ENCODE measurements at places on chromosomes 7 and 10. TPM values are rescaled to one million over a fixed set of nuclear protein-coding genes. Genes with fewer than 3 reads are reported as not detected.
A peak's percentile ranks its signal among the peaks of the same experiment; 100 is the strongest.

GRCh38 chr10:88838766-88839350 is 12.8 kb downstream of the ANKRD22 start:
- DNase-seq = no peak

Gene GLCCI1
- 78.0 TPM for total RNA-seq

Gene CFAP70
- 1.1 TPM for total RNA-seq

GRCh38 chr10:106919871-106920282 is 244.6 kb downstream of the SORCS1 start:
- DNase-seq = no peak

DNA sequence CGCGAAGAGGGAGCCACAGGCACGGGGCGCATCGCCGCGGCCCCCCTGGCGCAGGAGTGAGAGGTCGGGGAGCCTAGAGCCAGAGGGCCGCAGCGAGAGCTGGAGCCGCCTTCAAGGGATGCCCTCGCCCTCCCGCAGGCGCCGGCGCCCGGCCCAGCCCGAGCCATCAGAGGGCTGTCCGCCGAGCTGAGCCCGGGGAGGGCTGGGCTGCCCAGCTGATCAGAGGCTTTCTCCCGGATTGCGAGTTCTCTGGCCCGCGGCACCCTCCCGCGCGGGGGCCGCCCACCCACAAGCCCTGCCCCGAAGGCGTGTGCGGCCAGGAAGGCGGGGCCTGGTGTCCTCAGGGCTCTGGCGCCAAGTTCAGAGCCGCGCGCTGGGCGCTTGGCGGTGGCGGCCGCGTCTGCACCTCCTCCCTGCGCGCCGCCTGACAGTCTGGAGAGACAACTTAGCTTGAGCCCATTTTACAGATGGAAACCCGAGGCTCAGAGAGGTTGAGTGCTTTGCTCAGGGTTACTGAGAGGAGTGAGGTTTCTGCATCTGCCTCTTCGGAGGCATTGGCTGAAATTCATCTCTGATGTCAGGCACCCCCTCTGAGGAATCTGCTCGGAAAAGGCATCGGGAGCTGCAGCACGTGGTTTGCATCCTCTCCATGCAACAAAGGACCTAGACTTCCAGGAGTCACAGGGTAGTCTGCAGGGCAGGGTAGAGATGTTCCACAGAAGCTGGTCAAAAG is 3.8 kb upstream of the ANTXRL start:
- peak; percentile 70 for DNase-seq

GRCh38 chr10:74244097-74244685 is 93.2 kb downstream of the ADK start:
- DNase-seq = peak; percentile 46

DNA sequence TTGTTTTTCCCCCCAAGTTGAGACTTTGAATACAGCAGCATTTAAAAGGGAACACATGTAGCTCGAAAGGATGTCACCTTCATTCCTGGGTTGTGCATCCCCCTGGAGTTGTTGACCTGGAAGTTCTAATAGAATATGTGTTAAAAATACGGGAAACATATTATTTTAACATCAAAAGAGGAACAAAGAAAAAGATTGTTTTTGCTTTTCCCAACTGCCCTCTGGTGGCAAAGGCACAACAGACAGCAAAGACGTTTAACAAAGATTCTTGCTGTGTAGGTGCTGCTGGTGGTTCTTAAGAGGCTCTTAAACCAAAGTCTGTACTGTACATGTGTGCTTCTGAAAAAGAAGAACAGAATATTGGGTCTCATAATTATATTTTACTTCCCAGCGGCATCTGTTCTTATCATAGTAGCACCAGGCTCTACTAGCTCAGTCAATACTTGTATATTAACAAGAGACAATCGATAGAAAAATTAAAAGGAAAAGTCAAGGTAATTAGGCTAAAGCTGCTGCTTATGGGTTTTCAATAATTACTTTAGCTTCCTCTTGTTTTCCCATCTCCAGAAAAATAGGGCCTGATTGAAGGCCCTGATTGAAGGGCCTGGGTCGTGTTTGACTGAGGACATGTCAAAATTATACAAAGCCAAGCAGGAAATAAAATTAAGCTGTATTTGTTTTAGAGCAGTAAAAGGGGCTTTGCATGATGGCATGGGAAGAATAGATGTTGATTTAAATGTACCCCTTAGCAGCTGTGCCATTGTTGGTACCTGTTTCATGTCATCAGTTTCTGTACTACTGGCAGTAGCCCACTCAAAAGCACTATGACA is 384.2 kb upstream of the LRGUK start:
- peak; percentile 18 for DNase-seq

GRCh38 chr10:80542053-80542452 is 4.4 kb downstream of the SH2D4B start:
- no peak for DNase-seq

DNA sequence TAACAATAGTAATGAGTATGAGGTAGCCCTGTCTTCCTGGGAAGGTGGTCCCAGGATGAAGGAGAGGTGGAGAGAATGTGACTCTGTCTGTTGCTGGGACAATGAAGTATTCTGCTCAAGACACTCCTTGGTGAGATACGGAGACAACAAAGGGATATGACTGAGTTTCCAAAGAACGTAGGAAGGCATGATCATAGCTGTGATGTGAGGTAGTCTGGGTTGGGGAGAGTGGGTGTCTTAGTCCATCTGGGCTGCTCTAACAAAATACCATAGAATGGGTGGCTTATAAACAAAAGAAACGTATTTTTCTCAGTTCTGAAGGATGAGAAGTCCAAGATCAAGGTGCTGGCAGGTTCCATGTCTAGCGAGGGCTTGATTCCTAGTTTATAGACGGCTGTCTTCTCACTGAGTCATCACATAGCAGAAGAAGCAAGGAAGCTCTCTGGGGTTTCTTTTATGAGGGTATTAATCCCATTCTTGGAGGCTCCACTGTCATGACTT is 84.9 kb upstream of the RHOBTB1 start:
- DNase-seq = no peak

- DNase-seq = no peak
Observed at GRCh38 chr7:28083164-28083997, 97.2 kb downstream of the JAZF1 start.

- DNase-seq = no peak
Observed at GRCh38 chr10:102109166-102110116, 10.7 kb downstream of the LDB1 start.

DNA sequence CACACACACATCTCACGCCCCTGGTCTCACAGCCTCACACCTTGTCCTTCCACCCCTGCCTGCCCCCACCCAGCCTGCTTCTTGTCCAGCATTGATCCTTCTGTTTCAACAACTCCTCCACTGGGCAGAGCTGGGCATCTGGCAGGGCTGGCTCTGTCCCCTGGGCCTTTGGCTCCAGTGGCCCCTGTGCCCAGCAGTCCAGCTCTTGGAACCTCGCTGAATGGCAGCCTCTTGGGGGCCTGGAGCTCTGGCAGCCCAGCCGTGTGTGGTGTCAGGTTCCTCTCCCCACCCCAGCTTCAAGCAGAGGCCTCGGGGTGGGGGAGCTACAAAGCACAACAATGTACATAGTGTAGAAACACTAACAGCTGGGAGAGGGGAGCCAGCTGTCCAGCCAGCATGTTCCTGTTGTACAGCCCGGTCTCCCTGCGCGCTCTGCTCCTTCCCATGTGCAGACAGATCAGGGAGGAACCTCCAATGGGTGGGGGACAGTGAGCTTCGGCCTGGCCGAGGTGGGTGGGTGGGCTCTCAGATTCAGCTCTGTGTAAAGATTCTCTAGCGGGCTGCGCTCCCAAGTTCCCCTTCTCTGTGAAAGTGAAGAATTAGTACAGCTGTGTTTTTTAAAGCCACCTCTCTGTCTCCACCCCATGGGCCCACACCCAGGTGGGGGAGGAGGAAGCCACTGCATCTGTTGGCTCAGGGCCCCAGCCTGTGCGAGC is 19.4 kb downstream of the ZMIZ2 start:
- peak; percentile 27 for DNase-seq

Gene CADPS2
- total RNA-seq = 13.2 TPM

DNA sequence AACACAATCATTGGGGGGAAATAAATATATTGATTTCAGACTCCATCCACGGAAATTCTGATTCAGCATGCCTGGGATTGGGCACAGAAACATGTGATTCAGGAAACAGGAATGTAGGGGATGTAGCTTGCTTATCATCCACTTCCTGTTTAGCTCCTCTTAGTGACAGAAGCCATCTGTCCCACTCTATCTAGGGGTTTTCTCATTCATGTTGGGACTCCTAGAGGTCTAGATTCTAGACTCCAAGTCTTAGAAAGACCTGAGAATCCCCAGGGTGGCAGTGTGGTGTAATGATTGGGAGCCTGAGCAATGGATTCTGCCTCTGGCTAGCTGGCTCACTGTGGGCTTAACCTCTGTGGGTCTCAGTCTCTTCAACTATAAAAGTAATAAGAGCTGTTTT is 67.9 kb downstream of the CDK1 start:
- DNase-seq = no peak

Gene CNPY1
- total RNA-seq = not detected

Gene HOXA1
- not detected for total RNA-seq

Gene SPDYE16
- not detected for total RNA-seq

Gene PTPRN2
- 3.0 TPM for total RNA-seq

- DNase-seq = no peak
Observed at GRCh38 chr10:2700626-2701305, 366.6 kb upstream of the PFKP start.

Gene KCP
- total RNA-seq = 0.06 TPM

DNA sequence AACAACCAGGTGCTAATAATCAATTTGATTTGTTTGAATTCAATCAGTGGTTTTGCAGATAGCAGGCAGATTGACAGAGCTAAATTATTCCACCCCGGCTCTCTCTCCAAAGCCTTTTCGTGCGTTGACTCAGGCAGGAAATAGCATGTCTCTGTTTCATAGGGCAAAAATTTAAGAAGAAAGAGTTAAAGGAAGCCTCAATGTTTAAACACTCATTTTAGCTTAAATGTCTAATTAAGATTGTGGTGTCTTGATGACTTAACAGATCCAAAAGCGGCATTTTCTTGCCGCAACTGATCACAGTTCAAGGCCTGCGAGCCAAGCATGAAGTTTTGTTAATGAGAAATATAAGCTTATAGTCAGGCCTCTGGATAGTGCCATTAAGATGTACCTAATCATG is 1051.1 kb upstream of the AUTS2 start:
- no peak for DNase-seq

DNA sequence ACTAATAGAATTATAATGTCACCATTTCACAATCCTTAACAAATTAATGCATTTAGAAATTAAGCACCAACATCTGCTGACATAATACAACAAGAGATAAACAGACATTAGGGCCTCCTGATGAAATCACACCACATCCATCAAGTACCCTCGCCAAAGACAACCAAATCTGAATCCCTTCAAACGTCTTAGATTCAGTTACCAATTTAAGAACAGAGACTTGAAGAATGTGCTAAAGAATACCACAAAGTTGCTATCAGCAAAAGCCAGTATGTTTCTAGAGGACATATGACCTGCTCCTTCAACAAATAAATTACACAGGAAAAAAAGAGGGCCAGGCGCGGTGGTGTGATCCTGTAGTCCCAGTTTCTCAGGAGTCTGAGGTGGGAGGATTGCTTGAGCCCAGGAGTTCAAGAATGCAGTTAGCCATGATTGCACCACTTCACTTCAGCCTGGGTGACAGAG is 144.5 kb downstream of the REEP3 start:
- no peak for DNase-seq

DNA sequence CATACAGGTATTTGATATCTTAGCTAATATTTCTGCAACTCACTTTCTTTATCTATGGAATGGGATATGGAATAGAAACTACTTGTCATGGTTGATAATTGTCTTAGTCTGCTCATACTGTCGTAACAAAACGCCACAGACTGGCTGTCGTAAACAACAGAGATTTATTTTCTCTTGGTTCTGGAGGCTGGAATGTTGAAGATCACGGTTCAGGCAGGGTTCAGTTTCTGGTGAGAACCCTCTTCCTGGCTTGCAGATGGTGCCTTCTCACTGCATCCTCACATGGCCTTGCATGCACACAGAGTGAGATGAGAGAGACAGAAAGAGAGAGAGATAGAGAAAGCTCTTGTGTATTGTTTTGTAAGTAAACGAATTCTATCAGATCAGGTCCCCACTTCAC is 332.7 kb upstream of the MAGI2 start:
- DNase-seq = no peak

Gene SLC26A5
- not detected for total RNA-seq
